Stimulated activated CD8-positive, alpha-beta memory T cell treated with anti-CD3 and anti-CD28 coated beads, Interleukin-4, amount 100 ng/mL, for 1 hour (primary cell): ENCODE measurements at places on chromosomes 12 and 14.

- DNase-seq: no peak
These were observed 35.6 kb downstream of the RIMBP2 start for GRCh38 chr12:130680451-130680990.

DNA sequence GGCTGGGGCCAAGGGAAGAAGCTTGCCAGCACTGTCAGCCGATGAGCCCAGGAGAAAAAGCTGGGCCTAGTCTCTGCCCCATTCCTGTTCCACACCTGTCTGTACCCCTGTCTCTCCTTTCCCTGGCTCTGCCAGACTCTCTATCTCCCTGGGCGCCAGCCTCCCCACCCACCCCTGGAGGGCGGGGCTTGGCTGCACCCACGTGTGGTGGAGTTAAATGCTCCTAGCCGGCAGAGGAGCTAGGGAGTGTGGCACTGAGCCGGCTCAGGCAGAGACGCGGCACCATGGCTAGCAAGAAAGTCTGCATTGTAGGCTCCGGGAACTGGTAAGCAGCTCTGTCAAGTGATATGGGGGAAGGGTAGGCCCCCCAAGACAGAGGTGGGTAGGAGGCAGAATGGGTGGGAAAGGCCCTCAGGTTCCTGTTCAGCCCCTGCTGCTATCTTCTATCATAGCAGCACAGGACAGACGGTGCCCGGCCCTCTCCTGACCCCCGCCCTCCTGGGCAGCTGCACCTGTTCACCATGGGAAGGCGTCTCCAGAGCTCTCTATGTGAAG, at the start of gene GPD1:
Gene GPD1 (plus strand): TSS at position 242 of the 555 bp plus-strand sequence. CDS start 43 bp downstream, at position 285.
- DNase-seq: no peak

DNA sequence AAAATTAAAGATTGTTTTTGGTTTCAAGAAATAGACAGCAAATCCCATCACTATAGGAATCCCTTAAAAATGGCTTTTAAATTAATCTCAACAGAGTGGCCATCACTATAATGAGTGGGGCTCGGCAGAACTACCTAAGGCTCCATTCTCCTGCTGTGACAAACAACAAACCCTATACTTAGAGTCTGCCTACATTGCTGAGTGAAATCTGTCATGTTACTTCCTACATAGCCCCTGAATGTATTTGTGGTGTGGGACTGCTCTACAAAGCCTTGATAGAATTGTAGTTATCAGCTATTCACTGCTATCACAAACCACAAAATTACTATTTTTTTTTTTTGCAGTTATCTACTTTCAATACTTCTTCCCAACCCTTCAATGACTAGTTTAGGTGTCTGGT, 538.7 kb upstream of the ATXN7L3B start:
- DNase-seq: no peak

DNA sequence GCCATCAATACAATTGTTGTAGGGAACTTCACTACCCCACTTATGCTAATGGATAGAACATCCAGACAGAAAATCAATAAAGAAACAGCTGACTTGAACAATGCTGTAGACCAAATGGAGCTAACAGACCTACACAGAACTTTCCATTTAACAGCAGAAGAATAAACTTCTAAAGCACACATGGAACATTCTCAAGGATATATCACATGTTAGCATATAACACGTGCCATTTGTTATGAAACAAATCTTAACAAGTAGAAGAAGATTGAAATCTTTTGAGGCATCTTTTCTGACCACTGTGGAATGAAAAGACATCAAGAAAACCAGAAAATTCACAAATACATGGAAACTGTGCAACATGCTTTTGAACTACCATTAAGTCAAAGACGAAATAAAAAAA, 62.5 kb upstream of the RNU6-8 start:
- no peak for DNase-seq

GRCh38 chr12:109951751-109952150, 44.4 kb downstream of the GIT2 start:
- DNase-seq: no peak
